ENCODE measurements at places on chromosomes 5 and 9.

- DNase-seq, result no peak
These were observed 44.7 kb upstream of the MYOT start for GRCh38 chr5:137822984-137823383.

DNA sequence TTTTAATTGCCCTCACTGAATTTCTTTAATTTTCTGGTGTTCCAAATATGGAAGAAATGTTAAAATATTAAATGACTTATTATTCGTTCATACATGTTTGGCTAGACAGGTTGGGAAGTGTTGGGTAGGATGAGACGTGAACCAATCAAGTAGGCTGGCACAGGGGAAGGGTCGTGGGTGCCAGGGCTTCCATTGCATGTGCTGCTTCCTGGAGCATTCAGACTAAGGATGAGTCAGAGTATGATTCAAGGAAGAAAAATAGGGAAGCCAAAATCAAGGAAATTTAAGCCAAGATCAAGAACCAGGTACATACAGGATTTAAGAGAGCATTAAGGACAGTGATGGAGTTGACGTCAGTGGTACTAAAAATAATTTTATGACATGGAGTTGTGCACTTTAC is 2068.0 kb downstream of the MAT2B start:
- DNase-seq, result no peak

DNA sequence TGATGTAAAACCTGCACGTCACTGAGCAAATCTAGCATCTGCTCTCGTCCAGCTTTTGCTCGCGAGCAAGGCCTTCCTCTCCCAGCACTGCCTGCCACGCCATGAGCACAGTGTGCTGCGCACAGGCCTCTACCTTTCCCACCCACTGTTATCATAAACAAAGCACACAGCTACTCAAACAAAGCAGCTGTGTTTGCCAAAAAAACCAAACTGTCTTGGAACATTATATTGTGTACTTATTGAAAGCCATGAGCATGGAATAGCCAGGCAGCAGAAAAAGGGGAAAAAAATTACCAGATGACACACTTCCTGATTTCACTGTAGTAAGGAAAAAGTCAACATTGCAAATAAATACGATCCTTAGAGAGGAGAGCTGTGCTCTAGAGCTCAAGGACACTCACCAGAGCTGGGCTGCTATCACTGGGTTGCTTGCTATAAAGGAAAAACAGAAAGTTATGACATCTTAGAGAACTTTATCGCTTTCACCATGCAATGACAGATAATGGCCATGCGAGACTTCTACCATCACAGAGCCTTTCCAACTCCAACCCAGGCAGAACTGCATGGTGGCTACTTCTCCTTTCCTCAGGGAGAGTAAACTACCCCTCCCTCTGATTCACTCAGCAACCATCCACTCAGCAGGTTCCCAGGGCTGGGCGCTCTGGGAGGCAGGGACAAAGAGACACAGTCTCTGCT is 69.6 kb downstream of the EPB41L4B start:
- DNase-seq, result no peak

GRCh38 chr9:97564291-97565175 is 63.1 kb downstream of the TMOD1 start:
- DNase-seq, result no peak

DNA sequence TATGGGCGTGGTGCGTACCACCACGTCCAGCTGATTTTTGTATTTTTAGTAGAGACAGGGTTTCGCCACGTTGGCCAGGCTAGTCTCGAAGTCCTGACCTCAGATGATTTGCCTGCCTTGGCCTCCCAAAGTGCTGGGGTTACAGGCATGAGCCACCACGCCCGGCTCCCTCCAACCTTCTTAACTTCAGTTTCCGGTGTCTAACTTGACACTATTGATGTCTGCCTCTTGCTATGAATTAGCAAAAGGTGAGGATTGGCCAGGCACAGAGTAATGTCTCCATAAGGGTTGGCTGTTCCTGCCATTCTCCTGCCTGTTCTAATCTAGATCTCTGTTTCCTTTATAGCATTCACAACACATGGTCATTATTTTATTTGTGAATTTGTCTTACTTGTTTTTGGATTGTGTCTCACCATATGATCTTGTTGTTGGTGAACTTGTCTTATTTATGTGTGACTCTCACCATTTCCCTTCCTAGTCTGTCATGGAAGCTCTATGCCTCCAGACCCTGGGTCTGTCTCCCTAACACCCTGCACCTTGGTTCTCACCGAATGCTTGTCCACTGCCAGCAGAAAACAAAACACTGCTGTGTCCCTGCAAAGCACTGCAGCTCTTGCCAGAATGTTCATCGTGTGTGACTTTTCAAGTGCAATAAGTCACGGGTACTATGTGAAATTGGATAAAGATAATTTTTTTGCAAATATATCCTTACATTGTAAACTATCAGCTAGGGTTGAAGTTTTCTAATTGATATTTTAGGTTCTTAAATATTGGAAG is 26.0 kb downstream of the BASP1 start:
- no peak for DNase-seq

All from stimulated activated CD8-positive, alpha-beta memory T cell treated with anti-CD3 and anti-CD28 coated beads, Interleukin-15, amount 100 ng/mL, for 4 hours (primary cell).